NCI-H226 (cell line): ENCODE measurements at places on chromosomes 3 and 15.

DNA sequence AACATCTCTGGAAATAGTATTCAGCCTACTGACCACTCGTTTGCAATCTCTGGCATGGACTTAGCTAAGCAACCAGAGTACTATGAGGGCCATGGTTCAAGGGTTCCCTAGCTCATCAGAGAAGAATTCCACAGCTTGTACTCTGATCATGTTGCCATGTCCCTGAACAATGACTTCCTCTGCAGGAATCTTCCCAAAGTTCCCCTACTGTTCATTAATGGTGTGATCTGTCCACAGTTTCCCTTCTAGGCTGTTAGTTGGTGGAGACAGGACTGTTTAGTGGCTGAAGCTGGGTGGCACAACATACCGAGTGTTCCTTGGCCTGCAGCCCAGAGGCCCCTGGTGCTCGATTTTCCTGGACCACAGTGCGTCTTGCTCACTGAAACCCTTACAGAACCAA, 44.4 kb upstream of the GALNT15 start:
- no peak for DNase-seq

DNA sequence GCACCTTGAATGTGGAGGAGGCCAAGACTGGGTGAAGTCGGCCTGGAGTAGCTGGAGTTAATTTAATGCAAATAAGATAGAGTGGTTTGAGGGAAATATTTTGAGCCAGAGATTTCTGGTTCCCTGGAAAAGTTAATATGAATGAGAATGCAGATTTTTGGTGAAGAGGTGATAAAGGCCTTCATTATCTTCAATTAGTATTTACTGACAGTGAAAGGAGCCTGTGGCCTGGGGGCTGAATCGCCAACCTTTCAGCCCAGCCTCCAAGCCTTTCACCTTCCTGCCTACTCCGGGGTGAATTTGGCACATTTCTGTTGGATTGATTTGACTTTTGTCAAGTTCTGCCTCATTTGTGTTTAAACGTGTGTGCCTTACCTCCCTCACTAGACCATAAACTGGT, 147.8 kb downstream of the SOX2 start:
- no peak for DNase-seq

- DNase-seq: no peak
These were observed 35.5 kb downstream of the C3orf80 start for GRCh38 chr3:160260587-160261270.

GRCh38 chr3:133153382-133153781, 115.2 kb downstream of the TMEM108 start:
- no peak for DNase-seq

GRCh38 chr3:27349832-27350231, 19.4 kb downstream of the NEK10 start:
- DNase-seq: no peak

DNA sequence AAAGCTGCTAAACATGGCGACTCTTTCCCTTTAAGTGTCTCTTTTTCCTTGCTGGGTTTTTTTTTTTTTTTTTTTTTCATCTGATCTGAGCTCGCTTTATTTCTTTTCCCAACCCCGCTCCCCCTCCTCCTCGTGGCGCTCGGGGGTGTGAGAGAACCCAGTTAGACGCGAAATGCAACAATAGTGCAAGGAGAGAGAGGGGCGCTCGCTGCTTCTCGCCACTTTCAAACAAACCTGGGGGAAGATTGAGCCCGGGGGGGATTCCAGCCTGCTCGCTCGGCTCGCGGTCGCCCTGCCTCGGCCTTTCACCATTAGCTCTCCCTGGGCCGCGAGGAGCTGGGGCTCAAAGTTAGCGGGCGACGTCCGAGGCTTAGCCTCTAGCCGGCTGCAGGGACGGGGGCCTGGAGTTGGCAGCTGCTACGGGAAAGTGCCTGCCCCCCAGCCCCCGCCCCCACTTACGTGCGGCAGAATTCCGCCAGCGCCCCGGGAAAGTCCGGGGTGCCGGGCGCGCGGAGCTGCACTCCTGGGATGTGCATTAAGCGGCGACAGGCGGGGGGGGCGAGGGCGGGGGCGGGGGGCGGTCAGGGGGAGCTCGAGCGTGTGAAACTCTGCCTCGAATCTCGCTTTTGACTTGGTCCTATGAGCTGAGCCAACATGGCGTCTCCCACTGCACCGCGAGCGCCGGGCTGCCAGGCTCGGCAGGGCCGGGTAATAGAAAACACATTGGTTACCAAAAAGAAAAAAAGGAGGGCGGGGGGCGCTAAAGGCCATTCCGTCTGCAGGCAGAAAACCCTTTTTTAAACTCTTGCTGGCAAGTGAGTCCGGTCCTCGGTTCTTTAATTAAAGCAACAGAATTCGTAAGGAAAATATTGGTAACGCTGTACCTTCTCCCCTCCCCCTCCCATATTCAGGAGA, 10.4 kb downstream of the NR2F2 start:
- peak; percentile 57 for DNase-seq

DNA sequence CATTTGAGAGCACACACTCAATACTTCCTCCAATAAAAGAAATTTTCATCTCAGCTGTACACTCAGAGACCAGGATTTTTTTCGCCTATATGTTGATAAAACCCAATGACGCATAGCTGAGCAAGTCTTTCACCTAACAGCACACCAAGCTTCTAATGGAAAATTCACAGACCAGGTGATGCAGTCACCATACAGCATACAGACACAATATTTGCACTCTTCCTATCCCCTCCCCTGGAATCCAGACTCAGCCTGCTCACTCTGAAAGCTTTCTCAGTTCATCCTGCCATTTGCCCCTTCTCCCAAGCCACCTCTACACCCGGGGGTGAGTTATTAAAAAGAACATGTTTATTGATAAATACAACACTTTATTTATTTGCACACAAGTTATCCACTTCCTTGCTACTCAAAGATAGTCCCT, 1.7 kb downstream of the TBC1D5 start:
- peak; percentile 39 for DNase-seq

- no peak for DNase-seq
These were observed 210.0 kb upstream of the PPP2R3A start for GRCh38 chr3:135755330-135756105.

DNA sequence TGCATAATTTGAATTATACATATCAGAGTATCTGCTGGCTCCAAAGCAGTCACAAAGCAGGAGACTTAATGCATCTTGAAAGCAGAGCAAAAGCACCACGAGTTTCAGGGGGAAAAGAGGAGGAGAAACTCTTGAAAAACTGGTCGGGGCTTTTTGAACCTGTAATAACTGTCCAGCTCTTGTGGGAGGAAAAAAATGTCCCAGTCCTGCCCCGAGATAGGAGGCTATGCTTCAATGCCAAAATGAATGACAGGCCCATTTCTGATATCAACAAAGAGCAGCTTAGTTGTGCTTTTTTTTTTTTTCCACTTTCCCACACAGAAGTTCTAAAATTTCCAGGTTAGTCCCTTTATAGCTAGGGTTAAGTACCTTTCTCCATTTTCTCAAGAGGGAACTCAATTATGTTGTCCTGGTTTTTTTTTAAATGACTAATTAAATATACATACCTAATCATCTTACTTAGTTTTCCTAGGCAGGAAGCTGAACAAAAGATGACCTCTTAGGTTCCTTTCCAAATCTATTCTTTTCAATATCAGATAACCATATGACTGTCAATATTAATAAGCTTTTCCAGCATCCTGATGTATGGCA, 120.2 kb downstream of the TFDP2 start:
- no peak for DNase-seq

DNA sequence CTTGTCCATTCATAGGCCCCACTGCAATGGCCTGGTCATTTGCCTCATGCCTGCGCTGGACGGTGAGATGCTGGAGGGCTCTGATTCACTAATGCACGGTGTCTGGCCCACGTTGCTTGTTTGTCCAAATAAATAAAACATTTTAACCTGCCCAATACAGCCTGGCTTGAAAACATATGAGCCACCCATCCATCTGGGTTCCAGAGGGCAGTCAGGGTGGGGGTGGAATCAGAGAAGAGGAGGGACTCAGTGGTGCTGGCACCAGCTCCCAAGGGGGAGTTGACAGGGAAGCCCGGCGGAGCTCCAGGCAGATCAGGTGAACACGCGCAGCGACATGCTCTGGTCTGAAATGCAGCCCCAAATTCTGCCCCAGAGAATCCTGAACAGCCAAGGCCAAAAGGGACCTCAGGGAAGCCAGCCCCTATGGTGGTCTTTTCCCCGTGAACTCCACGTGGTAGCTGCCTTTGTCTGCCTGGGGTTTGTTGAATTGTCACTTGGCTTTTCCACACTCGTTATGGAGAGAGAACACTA, 265.2 kb downstream of the UACA start:
- DNase-seq: no peak

- DNase-seq: no peak
These were observed 277.1 kb upstream of the UMPS start for GRCh38 chr3:124453189-124453588.

- DNase-seq: no peak
These were observed 6.8 kb downstream of the SOX14 start for GRCh38 chr3:137770835-137771399.

DNA sequence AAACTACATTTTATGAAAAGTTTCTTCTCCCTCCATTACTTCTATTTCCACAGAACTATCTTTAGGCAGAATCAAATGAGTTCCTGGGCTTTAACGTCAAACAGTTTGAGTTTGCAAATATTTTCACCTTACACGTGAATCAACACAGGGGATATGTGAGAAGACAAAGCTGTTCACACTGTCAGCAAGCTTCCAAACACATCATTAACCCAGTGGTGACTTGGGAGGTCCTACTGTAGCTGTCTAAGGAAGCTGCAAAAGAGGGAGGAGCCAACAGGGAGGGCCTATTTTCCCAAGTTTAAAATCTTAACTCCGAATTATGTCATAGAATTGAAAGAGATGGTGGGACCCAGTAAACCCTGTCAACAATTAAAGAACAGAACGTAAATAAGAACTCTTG, 337.8 kb upstream of the DNAJC19 start:
- no peak for DNase-seq

DNA sequence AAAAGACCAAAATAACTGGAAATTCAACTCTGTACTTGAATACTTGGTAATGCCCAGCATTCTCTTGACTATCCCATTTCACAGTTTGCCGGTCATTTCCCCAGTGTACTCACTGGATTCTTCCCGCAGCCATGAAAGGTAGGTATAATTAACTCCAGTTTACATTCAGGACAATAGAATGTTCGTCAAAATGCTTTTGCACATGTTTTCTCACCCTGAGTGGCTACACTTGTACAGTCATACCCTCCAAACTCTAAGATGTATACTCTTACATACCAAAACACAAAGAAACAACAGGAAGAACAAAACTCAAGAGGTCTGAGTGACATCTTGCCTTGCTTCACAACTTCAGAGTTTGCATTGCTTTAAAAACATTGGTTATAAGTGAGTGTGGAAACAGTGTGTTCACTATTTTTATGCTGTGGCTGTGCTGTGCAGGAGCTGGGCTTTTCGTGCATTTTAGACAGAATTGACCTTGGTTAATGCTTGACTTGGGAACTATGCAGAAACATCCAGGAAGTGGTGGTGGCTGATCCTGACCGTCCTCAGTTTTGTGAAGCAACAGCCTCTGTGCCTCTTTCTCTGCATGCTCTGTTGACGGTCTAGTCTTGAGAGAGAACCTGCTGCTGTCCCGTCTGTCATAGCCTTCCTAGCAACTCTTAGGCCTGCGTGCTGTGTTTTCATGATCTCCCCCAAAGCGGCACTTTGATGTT, 90.5 kb downstream of the IGF1R start:
- no peak for DNase-seq

DNA sequence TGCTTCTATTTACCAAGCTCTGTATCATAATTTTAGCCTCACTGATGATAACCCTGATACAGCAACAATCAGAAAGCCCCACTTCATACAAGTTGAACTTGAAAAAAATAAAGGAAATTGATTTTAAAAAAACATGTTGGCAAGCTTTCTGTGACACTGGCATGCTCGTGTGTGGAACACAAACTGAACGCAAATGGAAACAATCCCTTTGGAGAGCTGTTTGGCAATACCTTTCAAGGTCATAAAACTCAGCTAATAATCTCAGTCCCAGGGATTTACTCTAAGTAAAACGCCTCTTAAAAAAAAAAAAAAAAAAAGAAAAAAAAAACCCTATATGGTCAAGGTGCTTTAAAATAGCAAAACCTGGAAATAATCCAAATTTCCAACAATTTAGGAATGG, 166.7 kb upstream of the BCL6 start:
- DNase-seq: no peak

DNA sequence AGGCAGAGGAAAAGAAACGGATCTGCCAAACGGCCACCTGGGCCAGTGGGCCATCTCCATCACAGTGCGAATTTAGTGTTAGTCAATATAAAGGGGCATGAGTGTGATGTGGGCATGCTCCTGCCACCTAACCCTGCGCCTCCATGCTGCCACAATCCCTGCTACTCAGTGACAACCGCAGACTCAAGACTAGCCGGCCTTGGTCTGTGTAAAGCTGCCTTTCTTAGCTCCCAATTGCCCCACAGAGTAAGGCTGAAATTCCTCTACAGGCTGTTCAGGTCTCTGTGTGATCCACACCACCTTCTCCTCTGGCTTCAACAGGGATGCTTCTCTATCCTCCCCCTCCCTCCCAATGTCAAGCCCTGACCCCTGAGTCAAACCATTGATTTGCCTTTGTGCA, 269.7 kb downstream of the XXYLT1 start:
- DNase-seq: no peak

DNA sequence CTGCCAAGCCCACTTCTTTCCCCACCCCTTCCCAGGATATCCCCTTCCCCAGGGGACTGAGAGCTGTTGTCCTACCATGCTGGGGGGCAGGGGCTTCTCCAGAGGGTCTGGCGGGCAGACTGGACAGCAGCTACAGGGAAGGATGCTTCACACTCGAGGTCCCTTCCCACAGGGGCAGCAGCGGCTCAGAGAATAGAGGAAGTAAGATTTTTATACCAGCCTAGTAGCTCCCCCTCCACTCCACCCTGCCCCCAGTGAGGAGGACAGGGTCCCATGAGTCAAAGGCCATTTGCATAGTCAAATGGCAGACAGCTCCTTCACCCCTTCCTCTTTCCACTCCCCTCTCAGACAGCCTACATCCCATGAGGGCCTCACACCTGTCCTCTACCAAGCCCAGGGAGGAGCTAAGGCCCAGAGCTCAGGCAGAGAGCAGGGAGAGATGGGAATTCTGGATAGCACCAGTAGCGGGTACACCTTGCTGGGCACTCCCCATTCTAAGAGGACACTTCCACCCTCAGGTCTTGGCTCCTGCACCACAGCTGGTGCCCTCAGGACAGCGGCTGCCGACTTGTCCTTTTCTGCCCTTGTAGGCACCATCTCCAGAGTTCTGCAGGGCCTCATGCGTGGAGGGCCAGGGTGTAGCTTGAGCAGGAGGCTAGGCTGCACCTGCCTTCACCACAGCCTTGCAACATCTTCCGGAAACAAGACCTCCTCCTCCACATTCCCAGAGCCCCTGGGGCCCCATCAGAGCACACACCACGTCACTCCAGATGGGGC, at the start of gene TLR9:
TLR9 (minus strand) TSS at position 194 of the 777 bp plus-strand sequence; CDS start at position 78, 116 bp downstream.
- DNase-seq: no peak
